ENCODE measurements at places on chromosomes 7 and 10. TPM values are rescaled to one million over a fixed set of nuclear protein-coding genes. Genes with fewer than 3 reads are reported as not detected.

DNA sequence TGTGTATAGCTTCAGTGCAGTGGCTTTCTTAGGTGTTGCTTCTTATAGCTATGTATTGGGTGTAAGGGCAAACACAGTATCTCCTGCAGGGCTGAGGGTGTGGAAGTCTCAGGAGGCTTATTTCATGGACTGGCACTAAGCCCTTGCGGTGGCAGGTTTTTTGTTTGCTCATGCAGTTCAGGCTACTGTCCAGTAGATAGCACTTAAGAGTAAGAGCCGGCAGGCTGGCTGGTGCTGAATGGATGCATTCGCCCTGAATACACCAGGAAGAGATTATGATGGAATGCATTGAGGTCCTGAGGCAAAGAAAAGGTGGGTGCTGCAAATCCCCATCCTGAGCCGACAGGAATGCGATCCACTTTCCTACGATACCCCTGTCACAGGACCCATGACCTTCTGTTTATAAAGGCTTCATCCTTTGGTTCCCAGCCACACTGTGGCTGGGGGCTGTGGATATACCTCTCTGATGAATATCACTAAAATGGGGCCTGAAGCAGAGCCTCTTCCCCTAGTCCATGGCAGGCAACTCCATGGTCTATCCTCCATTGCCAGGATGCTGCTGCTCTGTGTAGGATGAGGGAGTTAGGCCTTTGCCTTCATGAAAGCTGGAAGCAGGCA is 44.9 kb downstream of the ANXA8 start:
- peak; percentile 59 for DNase-seq

Gene STK31
- total RNA-seq = 0.09 TPM

GRCh38 chr7:94250987-94251386 is 143.7 kb upstream of the COL1A2 start:
- DNase-seq = no peak

Gene NRF1
- 27.0 TPM for total RNA-seq

- DNase-seq = no peak
These were observed 129.2 kb upstream of the FEZF1 start for GRCh38 chr7:122433765-122434164.

DNA sequence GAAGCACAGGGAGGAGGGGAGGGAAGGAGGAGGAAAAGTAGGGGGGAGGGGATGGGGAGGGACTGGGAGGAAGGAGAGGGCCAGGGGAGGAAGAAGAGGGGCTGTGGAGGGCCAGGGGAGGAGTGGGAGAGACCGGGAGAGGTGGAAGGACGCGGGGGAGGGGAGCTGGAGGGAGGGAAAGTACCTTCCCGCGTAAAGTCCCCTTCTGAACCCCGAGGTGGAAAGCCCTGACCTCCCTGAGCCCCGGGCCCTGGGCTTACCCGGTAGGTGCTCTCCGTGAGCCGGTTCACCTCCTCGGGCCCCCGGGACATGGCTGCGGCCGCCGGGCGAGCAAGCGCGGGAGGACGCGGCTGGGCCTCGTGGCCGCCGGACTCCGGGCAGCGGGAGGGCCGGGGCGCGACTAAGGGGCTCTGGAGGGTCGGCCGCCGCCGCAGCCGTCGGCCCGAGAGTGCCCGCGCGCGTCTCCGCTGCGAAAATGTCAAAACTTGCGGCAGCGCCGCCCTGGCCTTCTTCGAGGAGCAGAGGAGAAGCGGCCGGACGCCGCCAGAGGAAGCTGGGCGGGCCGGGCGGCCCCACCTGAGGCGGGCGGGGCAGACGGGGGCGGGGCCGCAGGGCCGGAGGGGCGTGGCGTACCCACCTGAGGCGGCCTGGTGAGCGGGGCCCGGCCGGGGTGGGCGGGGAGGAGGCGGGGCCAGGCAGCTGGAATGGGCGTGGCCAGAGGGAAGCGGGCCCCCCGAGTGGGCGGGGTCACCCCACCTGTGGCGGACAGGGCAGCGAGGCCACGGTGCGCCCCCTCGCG is at the start of gene BAIAP2L1:
BAIAP2L1 (minus strand) TSS at position 549 of the 799 bp plus-strand sequence; CDS start at position 311, 238 bp downstream.
- peak; percentile 97 for DNase-seq

- no peak for DNase-seq
These were observed 1.3 kb upstream of the RASSF4 start for GRCh38 chr10:44958196-44958897.

- DNase-seq = peak; percentile 13
These were observed 755 bp downstream of the FAM171A1 start for GRCh38 chr10:15370212-15370855.

Gene GRM8
- 3.7 TPM for total RNA-seq

GRCh38 chr7:101241015-101241363 is 3.4 kb upstream of the CLDN15 start:
- DNase-seq = no peak

Gene ERVW-1
- total RNA-seq = not detected

DNA sequence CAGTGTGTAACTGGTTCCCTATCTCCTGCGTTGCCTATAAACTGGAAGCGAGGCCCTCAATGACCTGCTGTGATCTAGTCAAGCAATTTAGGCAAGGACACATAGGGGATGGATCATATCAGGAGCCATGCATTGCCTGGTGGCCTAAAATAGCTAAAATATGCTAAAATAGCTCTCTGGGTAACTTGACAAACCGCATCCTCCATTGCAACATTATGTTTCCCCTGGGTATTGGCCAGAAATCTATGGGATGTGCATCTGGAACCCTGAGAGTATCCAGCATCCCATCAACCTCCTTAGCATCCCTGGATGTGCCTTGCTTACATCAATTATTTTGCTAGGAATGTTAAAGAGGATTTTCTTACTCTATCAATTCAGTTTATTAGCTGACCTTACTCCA is 91.7 kb upstream of the ADCY1 start:
- no peak for DNase-seq

Gene HYAL4
- total RNA-seq = 1.6 TPM

- no peak for DNase-seq
These were observed 39.4 kb downstream of the VKORC1L1 start for GRCh38 chr7:65912237-65912636.

DNA sequence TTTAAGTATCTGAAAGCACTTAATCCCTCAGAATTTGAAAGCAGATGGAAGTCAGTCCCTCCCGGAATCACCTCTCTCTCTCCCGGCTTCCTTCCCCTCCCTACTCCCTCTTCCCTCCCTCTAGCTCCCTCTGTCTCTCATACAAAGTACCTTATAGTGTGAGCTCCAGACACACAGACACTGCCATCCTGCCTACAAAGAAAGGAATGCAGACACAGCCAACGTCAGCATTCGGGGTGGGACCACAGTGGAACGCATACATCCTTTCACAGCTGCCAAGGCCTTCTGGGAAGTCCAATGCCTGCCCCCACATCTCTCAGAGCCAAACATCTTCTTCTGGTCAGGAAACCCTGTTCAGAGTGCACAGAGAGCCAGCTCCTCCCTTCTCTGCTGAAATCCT is 9.3 kb downstream of the NOD1 start:
- no peak for DNase-seq

- DNase-seq = no peak
These were observed 12.9 kb downstream of the AGK start for GRCh38 chr7:141563956-141564623.

Gene CLRN3
- not detected for total RNA-seq

DNA sequence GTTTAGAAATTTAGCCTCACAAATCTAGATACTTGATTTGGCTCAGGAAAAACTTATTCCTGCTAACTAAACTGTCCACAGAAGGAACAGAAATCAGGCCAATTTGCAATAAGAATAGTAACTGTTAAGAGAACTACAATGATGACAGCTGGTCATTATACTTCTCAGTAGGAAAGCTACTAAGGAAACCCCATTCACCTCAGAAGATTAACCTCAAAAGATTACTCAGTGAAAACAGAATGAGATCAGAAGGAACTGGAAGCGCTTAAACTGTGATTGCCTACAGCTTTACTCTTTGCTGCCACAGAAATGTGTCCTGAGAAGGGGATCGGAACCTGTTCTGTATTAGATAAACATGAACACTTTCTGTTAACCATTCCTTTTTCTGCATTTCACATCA is 24.3 kb upstream of the DNAJB12 start:
- no peak for DNase-seq

- DNase-seq = no peak
These were observed 95.2 kb upstream of the TNS3 start for GRCh38 chr7:47677093-47677492.

Gene GNAT3
- total RNA-seq = not detected

Gene ZNF3
- 21.4 TPM for total RNA-seq

Gene LRRC72
- not detected for total RNA-seq

DNA sequence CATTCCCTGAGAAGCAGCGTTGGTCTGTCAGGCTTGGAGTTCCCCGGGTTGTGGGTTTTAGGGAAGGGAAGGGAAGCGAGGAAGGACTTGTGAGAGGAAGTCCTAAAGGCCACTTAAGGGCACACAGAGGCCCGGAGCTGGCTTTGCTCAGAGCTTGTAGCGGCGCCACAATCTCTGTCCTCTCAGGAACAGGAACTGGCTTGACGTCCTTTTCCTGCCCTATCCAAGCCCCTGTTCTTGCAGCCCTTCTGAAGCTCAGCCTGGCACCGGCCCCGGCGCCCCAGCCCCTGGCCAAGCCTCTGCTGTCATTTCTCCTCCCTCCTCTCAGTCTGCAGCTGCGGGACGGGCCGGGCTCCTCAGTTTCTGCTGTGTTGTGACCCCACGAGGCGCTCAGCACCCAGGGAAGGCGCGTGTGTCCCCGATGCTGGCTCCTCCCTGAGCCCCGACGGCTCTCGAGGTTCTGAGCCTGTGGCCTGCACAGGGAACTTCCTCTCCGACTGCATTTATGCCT is at the start of gene GIMAP8:
GIMAP8 (plus strand) TSS at position 140 of the 511 bp plus-strand sequence. CDS start 16,069 bp downstream, outside the sequence.
- DNase-seq = no peak

Gene GRID2IP
- 2.6 TPM for total RNA-seq

DNA sequence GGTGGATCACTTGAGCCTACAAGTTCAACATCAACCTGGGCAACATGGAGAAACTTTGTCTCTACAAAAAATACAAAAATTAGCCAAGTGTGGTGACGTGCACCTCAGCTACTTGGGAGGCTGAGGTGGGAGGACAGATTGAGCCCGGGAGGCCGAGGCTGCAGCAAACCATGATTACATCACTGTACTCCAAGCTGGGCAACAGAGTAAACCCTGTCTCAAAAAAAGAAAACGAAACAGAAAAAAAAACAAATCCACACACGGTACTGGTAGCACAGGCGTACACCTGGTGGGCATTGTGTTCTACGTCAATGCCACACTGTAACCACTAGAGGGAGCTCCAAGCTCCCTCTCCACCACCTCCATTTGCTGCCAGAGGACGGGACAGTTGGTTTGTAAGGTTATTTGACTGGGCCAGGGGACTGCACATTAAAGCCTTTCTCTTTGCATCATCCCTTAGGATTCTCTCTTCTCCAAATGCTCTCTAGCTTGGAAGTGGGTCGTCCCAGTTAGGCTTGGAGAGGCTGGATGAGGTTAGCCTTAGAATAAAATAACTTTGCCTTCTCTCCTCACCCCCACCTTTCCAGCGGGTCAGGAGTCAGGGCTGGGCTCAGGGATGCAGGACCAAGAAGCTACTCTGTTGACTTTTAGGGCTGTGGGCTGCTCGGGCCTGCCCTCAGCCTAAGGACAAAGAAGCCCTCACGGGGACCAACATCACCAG is 130.8 kb downstream of the SORBS1 start:
- DNase-seq = peak; percentile 42

Gene ACHE
- 6.6 TPM for total RNA-seq

DNA sequence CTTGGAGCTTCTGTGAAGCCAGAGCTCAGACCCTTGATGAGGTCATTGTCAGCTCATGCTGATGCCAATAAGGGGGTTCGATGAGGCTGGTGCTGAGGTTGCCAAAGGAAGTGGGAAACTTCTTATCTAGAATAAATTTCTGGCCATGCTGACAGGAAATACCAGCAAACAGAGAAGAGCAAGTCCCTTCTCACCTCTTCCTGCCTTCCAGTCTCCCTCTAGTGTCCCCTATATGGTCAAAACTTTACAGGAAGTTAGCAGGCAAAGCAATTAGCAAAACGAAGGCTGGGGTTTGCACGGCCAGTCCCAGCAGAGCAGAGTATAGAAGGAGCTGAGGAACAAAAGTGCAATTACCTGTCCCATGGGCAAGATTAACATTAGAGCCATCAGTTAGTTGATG is 15.1 kb upstream of the NEUROG3 start:
- DNase-seq = no peak

DNA sequence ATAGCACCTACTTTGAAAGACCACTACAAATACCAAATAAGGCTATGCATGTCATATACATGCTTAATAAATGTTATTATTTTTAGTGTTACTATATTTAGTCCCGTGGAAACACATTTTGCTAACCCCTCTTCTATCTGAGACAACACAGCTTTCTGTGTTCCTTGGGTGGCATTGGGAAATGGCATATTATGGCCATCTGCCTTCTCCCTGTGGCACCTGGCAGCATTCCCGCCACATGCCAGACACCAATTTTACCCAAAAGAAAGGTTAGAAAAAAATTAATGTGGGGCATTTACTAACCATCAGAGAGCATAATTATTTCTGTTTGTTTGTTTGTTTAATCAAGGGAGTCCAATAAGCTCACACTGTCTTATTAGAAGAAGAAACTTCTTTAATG is 168.6 kb upstream of the ETV1 start:
- DNase-seq = no peak

GRCh38 chr10:7788639-7789286 is 786 bp downstream of the ATP5F1C start:
- DNase-seq = no peak

Gene TMEM139
- total RNA-seq = 0.51 TPM

Gene FAM131B
- total RNA-seq = 0.32 TPM

Gene TMEM196
- total RNA-seq = not detected

DNA sequence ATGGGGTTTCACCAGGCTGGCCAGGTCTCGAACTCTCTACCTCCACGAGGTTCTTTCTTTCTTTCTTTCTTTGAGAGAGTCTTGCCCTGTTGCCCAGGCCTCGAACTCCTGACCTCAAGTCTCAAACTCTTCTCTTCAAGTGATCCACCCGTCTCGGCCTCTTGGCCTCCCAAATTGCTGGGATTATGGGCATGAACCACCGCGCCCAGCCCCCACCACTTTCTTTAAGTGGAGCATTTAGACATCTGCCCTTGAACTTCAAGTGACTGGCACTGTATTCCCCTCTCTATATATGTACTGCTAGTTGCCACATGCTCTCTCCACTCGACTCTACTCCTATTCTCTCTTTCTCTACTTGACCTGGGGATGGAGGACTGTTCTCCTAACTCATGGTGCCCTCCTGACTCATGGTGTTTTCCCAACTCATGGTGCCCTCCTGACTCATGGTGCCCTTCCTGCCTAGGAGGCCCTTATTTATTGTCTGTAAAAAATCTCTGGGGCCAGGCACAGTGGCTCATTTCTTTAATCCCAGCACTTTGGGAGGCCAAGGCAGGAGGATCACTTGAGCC is 19.3 kb upstream of the ACHE start:
- no peak for DNase-seq

DNA sequence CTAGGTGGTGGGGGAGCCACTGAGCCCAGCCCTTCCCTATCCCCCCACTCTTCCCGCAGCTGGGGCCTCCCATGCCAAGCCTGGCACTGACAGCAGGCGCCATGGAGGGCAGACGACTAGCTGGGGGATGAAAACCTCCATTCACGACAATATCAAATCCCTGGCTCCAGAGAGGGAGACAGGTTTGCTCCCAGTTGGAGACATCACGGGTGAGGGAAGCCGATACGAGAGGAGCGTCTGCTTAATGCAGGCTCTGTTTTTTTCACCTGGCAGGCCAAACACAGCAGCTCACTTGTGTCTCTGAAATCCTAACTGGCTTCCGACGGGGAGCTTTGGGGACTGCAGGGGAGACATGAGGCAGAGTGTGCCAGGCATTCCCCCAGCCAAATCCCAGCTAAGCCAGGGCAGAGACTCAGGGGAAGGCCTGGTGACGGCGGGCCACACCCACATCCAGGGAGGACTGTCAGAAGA is 307.4 kb upstream of the ZMIZ1 start:
- no peak for DNase-seq

All from prostate gland (tissue), 2 donors.